Endodermal cell (in vitro differentiated cells): ENCODE measurements at places on chromosomes 7 and 10. TPM values are rescaled to one million over a fixed set of nuclear protein-coding genes. Genes with fewer than 3 reads are reported as not detected.

Gene SPOCK2
- total RNA-seq: 3.4 to 7.6 TPM (median 3.7 TPM) in 3 replicates

Gene CBX3
- total RNA-seq: 219 and 232 TPM in 2 replicates

DNA sequence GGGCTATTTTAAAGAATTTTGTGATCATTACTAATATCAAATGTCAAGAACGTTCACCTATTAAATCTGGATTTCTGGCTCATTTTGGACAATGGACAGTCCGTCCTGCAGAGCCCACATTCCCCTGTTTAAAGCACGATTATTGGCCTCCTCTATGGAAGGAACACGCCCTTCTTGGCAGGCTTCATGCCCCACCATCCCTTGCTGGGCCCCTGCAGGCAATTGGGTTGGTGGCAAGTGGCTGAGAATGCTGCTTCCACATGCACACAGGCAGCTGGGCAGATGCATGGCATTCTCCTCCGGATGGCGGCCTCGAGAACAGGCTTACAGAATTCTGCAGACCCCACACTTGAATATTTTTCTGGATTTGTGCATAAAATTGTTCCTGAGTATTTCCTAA lies 305.8 kb upstream of the MKI67 start:
- no peak overlapping the region for H3K27ac ChIP-seq
- H3K4me3 ChIP-seq: no peak overlapping the region
- no peaks in the 10 kb centered on the region for H3K4me1 ChIP-seq
- no peak for DNase-seq

- no peak overlapping the region for H3K27ac ChIP-seq
- H3K4me1 ChIP-seq: peaks cover 25% of the 10 kb centered on the region
- H3K27me3 ChIP-seq: no peaks in the 10 kb centered on the region
- no peak for DNase-seq
- no peaks in the 10 kb centered on the region for H3K36me3 ChIP-seq
Measured at GRCh38 chr10:89332123-89332633, 4.4 kb downstream of the IFIT3 start.

Gene TMEM106B
- total RNA-seq: 39.6 and 40.3 TPM in 2 replicates

Gene ARID5B
- 1.2 to 4.8 TPM (median 1.4 TPM) in 3 replicates for total RNA-seq
